CD8-positive, alpha-beta T cell (primary cell): ENCODE measurements at places on chromosomes 3 and 15.

GRCh38 chr15:82020625-82021394 lies 25.0 kb downstream of the MEX3B start:
- no peak for DNase-seq

GRCh38 chr3:41102053-41102556 lies 97.2 kb upstream of the CTNNB1 start:
- DNase-seq: no peak

DNA sequence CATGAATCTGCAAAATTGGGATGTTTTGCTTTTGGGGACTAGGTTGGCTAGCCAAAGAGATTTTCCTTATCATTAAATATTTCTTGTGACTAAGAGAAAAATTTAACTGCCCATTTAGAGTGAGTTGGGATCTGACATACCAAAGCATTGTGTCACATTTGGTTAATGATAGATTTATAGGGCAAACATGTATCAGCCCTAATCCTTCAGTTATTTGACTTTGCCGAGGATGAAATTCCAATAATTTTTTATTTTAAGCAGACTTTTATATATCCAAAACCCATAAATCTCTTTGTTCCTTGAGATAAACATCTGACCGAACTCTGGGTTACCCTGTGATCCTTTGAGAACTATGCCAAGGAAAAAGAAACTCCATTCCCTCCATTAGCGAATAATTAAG lies 218.9 kb downstream of the CDIN1 start:
- DNase-seq: no peak

- no peak for DNase-seq
These were observed 101.8 kb downstream of the STT3B start for GRCh38 chr3:31634476-31634875.

DNA sequence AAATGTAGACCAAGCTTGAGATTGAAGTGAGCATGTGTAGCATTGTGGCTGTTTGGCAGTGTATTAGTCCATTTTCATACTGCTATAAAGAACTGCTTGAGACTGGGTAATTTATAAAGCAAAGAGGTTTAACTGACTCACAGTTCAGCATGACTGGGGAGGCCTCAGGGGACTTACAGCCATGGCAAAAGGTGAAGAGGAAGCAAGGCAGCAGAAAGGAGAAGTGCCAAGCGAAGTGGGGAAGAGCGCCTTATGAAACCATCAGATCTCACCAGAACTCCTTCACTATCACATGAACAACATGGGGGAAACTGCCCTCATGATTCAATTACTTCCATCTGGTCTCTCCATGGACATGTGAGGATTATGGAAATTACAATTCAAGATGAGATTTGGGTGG lies 8.6 kb upstream of the CERS3 start:
- DNase-seq: no peak

- no peak for DNase-seq
These were observed 1713.6 kb downstream of the SI start for GRCh38 chr3:163364717-163365116.

GRCh38 chr3:129587566-129588210 lies 18.8 kb downstream of the PLXND1 start:
- DNase-seq: no peak
